ENCODE measurements at places on chromosomes 13 and 19.

DNA sequence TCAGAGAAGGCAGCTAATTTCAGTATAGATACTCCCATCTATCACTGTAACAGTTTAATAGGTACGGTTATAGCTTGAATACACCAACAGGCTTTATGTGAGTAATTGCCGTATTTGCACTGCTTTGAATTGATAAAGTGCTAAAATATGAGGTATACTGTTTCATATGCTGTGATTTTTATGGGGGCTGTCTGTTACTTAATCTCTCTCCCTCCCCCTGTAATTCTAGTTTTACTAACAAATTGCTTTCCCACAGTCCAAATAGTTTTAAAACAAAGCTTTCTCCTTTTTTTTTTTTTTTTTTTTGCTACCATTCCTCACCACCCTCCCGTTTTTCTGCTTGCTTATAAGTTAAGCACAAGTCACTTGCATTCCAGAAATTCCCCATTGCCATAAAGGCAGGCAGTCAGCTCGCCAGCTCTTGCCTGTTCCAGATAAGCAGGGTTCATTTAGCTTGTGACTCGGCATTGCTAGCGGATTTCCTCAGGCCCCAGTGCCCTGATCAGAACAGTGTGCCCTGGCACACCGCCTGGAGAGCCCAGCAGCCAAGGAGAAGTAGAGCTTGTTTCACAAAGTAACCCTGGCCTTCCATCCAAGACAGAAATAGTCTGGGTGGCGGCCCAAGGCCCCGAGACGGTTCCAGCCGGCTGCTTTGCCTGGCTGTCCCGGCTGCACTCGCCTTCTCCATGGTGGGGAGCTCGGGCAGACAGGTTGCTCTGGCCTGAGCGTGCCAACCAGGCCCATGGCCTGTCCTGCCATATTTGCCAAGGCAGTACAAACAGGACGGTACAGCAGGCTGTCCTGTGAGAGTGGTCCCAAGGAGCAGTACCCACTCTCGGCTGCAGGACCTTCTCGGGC, 43.5 kb upstream of the NPAS1 start:
- DNase-seq = no peak

DNA sequence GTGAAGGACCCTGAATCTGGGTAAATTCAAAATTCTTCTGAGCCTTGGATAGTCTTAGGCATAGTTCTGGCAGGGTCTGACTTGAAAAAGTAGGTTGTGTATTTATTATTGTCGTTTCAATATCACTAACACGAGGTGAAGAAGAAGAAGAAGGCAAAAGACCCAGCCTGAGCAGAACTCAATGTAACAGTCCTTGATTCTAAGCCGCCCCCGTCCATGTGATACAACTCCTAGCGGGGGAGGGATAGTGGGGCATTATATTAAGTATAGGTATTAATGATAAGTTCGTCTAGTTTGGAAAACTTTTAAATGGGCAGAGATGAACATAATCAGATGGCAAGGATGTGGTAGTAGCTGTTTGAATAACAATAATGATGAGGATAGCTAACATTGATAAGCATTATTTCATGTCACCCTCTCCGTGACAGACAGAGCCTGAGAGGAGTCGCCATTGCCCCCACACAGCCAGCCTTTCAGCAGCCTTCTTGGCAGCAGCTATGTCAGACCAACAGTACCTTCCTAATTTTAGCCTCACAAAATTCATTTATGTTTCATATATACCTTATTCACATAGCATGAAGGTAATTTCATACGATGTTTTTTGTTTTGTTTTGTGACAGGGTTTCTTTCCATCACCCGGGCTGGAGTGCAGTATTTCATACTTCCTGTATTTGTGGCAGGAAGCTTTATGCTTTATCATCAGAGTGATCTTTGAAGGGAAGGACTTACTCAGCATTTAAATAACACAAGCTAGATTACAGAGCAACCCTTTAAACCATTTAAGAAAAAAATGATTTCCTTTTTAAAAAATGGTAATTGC, 64.4 kb upstream of the NPAS1 start:
- DNase-seq = no peak

DNA sequence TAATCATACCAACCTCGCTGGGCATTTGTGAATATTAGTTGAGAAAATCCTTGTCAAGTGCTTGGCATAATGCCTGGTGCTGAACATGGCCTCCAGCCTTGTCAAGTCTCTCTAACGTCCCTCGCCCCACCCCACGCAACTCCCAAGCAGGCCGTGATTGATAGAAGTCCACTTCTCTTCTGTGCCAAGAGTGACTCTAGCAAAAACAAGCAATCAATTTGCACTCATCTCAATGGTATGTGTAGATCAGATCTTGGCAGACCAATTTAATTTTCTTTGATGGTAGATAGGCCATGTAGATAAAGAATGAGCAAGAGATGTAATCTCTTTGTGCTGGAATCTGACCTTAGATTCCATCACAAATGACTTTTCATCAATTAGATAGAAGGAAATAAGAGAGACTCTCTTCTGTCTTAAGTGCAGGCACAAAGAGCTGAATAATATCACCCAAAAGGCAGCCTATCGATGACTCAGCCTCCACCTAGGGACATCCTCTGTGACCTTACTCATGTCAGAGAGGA, 31.0 kb upstream of the KATNAL1 start:
- no peak for DNase-seq

DNA sequence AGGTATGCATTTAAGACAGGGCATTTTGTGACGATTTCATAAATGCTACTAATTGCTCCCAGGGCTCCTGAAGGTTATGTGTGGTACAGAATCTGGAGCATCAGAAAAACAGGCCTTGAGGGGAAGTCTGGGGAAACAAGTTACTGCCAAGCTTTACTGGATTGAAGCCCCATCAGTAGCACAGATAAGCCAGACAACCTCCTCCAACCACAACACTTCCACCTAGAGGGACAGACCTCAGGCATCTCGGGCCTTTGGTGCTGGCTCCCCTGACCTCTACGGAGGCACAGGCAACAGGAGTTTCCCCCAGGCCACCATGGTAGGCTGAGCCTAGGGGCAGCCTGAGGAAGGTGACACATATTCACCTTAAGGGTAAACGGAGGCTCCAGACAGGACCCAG, 54.1 kb downstream of the ABCC4 start:
- no peak for DNase-seq

DNA sequence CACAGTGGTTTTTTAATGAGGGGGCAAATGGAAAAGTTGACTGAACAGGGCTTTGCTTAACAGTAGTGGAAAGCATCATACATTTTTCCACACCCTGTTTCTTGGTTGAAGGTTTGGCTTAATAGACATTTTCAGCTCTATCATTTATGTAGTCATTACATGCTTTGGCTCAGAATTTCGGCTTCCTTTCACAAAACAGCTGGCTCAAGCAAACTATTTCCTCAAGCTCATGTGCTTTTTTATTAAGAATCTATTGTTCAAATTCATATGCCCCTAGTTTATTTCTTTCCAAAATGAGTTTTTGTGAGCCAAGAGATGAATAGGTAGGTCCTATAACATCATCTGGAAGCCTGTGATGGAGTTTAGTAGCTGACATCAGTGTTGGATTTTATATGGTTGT, 113.8 kb downstream of the SLITRK6 start:
- DNase-seq = no peak

GRCh38 chr13:48476215-48476614, 56.7 kb downstream of the RCBTB2 start:
- DNase-seq = no peak

Data from NCI-H2029 treated with DMSO at 0.1 percent for 48 hours (cell line).